Mucosa of gallbladder (tissue), 1 donor: ENCODE measurements at places on chromosomes 6 and 20.

DNA sequence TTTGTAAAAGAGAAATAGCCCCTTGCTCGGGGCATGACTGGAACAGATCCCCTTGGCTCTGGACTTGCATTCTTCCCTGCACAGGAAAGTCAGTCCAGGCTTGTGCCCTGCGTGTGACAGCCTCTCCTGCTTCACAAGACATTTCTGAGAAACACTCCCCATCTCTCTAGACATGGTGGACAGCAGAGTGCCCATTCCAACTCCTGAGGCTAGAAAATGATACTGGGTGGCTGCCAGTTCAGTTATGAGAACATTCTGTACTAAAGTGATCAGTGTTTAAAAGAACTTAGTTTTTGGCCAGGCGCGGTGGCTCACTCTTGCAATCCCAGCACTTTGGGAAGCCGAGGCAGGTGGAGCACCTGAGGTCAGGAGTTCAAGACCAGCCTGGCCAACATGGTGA is 41.3 kb downstream of the TGM3 start:
- DNase-seq, result no peak

GRCh38 chr20:50387996-50388332 is 122.2 kb upstream of the PTPN1 start:
- DNase-seq, result no peak

DNA sequence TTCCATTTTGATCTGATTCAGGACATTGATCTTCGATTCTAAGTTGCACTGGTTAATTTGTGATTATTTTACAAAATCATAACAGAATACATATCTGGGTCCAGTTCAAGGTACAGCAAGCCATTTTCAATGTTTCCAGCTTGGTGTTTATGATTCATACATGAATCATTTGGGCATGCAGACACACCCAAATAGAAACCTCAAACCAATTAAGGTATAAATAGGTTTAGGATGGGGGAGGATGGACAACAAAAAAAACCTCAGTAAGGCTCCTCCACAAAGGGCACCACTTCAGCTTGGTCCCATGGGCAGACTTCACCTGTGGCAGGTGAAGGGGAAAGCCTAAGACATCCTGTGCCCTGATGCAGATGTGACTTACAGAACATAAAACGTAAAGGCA is 192.7 kb downstream of the KHDC1L start:
- no peak for DNase-seq

DNA sequence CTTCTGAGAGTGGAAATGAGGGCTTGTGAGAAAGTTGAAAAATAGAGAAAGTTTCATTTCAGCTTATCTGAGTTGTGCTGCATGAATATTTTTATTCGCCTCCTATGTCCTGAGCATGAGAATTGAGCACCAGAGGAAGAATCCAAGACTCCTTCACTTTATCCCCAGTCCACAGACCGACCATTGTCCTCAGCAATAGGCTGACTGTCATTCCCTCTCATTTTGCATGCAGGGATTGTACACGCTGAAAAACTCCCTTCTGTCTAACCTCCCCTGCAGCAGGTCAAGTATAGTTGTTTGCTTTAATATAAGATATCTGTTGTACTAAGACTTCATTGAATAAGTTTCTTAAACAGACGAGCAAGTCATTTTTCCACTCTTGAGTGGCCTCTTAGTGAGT is 437.6 kb downstream of the PRKN start:
- no peak for DNase-seq

GRCh38 chr6:132410830-132411229 is 9.6 kb upstream of the MOXD1 start:
- DNase-seq, result no peak

DNA sequence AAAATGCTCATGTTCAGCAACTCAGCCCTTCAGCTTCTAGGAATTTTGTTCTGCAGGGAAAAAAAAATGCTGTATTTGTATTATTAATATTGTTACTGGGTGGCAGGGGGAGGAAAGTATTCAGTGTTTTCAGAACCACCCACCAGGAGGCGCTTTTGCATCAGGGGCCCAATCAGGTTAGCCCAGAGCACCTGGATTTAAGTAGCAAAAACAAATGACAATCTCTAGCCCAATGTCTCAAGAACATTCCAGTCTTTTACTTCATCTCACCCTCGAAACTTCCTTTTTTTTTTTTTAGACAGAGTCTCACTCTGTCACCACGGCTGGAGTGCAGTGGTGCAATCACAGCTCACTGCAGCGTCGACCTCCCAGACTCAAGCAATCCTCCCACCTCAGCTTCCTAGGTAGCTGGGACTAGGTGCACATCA is 635 bp upstream of the C20orf203 start:
- DNase-seq, result peak; percentile 37

- no peak for DNase-seq
Measured at GRCh38 chr6:109373762-109374161, 8.5 kb downstream of the CD164 start.

GRCh38 chr20:60999250-60999649 is 252.8 kb upstream of the CDH4 start:
- DNase-seq, result no peak

DNA sequence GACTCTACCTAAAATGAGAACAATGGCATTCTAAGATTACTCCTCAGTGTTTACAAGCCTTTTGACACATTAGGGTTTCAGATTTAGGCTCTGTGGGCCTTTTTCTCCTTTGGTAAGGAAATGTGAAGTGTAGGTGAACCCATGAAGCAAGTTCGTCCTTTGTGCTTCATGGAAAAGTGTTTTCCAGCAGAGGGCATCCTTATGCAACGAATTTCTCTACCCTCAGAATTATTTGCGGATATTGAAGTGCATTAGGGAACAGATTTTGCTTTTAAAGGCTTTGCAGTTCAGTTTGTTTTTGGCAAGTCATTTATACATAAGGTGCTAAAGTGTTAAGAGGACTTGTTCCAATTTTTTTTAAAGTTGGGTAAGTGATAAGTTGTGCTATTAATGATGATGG is 55.7 kb upstream of the FERMT1 start:
- DNase-seq, result no peak

GRCh38 chr20:726160-726559 is 42.1 kb downstream of the SLC52A3 start:
- no peak for DNase-seq

- DNase-seq, result peak; percentile 82
Measured at GRCh38 chr6:29504961-29505360, 17.2 kb upstream of the MAS1L start.

DNA sequence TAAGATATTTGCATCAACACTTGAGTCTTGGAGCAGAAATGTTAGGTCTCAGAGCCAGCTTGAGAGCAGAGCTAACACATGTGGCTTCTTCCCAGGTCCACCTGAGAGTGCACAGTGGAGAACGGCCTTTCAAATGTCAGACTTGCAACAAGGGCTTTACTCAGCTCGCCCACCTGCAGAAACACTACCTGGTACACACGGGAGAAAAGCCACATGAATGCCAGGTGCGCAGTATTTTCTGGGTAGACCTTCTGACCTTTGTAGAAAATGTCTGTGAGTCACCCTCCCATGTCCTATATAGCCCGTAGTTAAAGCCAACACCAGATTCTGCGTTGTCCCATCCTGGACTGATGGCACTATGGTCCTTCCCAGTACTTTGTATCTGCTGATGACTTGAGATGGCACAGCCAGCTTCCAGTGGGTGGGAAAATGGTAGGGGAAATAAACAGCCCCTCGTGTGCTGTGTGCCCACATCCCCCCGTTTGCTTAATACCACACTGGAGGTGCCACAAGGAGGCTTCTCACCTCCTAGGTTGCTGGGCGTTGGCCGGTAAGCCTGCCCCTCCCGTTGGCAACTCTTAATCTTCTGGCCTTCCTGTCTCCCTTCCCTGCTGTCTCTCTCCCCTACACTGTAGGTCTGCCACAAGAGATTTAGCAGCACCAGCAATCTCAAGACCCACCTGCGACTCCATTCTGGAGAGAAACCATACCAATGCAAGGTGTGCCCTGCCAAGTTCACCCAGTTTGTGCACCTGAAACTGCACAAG is 20.3 kb downstream of the PRDM1 start:
- no peak for DNase-seq

GRCh38 chr6:168589275-168589674 is 148.3 kb downstream of the SMOC2 start:
- no peak for DNase-seq

DNA sequence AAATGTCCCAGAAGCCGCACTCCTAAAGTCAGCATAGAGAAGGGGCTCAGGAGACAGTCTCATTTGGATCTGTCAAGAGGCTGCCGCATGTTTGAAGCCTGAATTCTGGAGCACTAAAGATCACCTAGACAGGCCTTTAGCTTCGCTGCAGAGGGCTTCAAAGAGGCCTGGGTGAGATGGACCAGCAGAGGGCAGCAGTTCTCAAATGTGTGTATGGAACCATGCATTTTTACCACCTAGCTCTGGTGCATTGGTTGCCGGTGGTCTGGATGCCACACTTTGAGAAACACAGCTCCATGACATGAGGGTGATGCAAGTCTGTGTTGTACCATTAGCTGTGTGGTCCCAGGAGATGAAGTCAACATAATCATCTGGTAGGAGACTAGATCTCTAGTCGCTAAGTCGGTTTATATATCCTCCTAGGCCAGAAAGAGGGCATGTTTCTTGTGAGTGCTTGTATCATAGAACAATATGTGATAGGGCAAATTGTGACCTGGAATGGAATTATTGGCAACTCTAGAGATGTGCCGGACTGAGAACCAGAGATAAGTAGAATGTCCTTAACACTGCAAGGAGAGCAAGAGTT is 64.8 kb downstream of the KIAA0319 start:
- peak; percentile 72 for DNase-seq

- DNase-seq, result no peak
Measured at GRCh38 chr20:58634521-58635278, 16.4 kb upstream of the STX16 start.
